Renal cortical epithelial cell (primary cell): ENCODE measurements at places on chromosomes 16 and 17. TPM values are rescaled to one million over a fixed set of nuclear protein-coding genes. Genes with fewer than 3 reads are reported as not detected.
A peak's percentile ranks its signal among the peaks of the same experiment; 100 is the strongest.

The ABCA8 gene
- total RNA-seq, result 0.17 TPM in 1 of 2 replicates, not detected in the other

GRCh38 chr16:77171745-77172635 is 19.0 kb upstream of the MON1B start:
- DNase-seq, result peak; percentile 53

The SDF2 gene
- 60.7 and 82.5 TPM in 2 replicates for total RNA-seq

DNA sequence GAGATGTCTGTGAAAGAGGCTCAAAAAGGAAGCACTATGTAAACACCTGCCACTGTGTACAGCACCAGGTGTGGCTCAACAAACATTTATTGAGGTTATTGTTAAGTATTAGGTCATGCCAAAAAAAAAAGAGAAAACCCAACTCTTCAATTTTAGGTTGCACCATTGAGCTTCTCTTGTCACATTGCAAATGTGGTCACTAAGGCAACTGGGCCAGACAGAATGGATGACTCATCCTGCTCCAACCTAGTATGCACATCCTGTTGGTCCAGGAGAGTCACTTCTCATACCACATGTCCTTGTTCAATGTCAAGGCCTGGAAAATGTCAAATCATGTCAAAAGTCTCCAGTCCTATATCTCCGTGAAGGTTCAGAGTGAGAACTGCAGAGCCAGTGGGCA is 25.0 kb downstream of the HOXB1 start:
- peak; percentile 93 for DNase-seq

The FOXO3B gene
- 1.2 and 2.6 TPM in 2 replicates for total RNA-seq

GRCh38 chr16:76235025-76235424 is 42.2 kb upstream of the CNTNAP4 start:
- DNase-seq, result no peak

DNA sequence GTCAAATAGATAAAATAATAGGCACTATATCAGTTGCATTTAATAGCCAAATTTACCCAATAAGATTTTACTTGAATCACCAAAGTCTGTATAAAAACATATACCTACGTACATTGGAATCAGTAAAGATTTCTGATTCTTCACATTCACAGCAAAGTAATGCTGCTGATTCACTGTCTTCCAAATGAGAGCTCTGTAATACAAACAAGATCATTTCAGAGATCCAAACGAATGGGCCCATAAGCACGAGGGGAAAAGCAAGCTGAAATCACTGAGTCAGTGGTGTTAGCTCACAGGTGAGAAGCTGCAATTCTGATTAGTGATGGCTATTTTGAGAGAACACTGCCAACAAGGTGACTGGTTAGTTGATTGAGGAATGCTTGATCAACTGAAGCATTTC is 81.3 kb downstream of the SSH2 start:
- no peak for DNase-seq
